ENCODE measurements at places on chromosomes 16 and 17.

GRCh38 chr17:64335486-64335885, 55.2 kb downstream of the PECAM1 start:
- DNase-seq: no peak

- DNase-seq: no peak
These were observed 1.1 kb upstream of the ZG16B start for GRCh38 chr16:2828876-2829430.

DNA sequence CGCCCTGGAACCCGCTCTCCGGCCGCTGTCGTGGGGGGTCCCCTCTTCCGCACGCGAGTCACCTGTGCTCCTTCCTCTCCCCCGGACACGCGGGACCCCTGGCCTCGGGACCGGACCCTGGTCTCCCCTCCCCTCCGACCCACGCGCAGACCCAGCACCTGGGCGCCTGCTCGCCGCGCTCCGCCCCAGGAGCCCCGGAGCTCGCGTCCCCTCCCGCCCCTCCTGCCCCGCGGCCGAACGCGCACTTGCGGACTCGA, 762 bp downstream of the RAB40B start:
- no peak for DNase-seq

- DNase-seq: no peak
These were observed 506.8 kb upstream of the SALL1 start for GRCh38 chr16:51657848-51658247.

DNA sequence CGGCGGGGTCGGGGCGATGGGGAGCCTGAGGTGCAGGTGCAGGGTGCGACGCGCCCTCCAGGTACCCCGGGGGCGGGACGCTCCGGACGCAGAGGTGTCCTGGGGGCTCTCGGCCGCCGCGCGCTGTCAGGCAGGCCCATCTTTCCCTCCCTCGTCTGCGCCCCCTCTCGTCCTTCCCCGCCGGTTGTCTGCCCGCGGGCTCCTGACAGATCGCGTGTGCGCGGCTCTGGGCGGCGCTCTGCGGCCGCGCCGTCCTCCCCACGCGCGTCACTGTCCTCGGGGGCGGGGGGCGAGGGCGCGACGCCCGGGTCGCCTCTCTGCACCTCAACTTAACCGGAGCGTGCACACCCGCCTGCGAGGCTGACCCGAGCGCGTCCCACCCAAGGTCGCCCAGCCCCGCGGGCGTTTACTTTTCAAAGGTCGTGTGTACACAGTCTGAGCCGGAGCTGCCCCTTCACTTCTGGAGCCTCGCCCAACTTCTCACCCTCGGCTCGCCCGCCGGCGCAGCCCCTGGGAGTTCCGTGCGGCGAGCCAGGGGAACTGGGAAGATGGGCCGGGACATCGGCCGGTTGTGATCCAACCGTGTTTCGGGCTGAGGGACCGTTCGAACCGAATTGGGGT, 512 bp downstream of the AKAP1 start:
- DNase-seq: peak; percentile 71

- no peak for DNase-seq
These were observed 71.6 kb downstream of the PGS1 start for GRCh38 chr17:78449983-78450595.

GRCh38 chr16:87305505-87306391, 11.4 kb downstream of the C16orf95 start:
- no peak for DNase-seq

DNA sequence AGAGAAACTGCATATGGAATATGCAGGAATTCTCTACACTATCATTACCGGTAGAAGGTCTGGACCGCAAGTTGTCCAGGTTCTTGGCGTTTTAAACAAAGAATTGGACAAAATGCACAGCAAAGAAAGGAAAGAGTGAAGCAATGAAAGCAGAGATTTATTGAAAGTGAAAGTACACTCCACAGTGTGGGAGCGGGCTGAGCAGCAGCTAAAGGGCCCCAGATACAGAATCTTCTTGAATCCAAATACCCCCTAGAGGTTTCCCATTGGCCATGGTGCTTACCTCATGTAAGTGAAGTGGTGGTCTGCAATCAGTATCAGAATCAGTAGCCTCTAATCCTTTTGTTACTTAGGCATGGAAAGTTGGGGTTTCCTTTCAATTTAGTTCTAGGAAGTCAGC, 178.5 kb upstream of the IRX3 start:
- no peak for DNase-seq

DNA sequence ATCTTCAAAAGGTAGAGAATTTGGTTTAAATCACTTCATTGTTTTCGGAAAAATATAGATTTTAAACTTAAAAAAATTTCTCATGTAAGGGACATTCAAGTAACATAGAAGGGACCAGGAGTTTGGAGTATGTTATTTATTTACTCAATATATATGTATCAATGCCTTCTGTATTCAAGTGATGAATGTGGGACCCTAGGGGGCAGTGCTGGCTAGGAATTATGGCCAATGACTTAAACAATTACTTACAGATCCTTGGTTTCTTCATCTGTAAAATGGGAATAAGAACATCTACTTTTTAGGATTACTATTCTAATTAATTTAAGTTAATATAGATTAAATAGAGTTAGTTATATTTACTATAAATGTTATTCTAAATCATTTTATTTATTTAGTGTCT, 886.3 kb upstream of the RBFOX1 start:
- DNase-seq: no peak

- DNase-seq: no peak
These were observed 60.3 kb upstream of the FBXO47 start for GRCh38 chr17:39027455-39028035.

GRCh38 chr16:66698046-66698445, 1.5 kb upstream of the CMTM4 start:
- no peak for DNase-seq

DNA sequence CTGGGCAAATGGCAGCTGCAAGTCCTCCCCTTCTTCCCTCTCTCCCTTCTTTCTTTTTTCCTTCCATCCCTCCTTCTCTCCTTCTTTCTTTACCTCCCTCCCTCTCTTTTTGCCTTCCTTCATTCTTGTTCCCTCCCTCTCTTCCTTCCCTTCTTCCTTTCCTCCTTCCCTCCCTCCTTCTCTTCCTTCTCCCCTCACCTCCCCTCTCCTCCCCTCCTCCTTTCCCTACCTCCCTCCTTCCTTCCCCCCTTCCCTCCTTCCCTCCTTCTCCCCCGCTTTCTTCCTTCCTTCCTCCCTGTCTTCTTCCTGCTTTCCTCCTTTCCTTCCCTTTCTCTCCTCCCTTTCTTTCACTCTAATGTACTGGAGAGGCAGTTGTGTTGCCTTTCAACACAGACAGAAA, 110.8 kb upstream of the SALL1 start:
- no peak for DNase-seq

DNA sequence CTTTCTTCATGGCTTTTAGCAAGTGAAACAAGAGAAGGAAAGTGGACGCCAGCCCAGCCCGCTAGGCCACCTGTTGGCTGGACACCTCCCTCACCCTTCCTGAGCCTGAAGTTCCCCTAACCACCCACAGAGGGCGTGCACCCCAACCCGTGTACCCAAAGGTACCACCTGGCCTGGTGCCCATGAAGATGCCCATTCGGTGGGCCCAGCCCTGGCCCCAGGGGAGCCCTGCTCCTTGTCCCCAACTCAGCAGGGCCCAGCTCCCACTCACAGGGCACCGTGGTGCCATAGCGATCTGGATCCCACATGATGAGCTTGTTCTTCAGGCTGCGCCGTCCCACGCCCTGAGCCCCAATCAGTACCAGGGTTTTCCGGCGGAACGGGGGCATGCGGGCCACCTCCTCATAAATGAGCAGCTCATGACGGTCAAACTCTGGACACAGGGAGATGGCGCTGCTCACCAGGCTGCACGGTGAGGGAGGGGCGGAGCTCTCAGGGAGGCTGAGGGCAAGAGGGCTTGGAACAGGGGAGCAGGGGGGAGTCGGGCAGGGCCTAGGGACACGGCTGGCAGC, 26.8 kb downstream of the MPP2 start:
- peak; percentile 57 for DNase-seq

DNA sequence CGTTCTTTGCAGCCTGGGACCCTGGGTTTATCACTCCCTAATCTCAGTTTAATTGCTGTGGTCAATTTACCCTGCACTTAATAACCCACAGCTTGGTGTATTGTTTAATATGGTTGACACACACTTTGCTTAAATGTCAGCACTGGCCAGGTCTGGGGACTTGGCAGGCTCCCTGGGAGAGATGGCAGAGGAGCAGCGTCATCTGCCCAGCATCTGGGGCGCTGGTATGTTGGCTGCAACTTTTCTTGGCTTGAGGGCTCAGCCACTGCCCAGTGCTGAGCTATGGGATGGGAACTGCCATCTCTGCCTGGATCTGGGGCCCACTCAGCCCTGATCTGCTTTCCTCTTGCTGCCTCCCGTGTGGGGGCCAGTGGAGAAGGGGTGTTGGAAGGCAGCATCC, 115.7 kb upstream of the IRX3 start:
- no peak for DNase-seq

DNA sequence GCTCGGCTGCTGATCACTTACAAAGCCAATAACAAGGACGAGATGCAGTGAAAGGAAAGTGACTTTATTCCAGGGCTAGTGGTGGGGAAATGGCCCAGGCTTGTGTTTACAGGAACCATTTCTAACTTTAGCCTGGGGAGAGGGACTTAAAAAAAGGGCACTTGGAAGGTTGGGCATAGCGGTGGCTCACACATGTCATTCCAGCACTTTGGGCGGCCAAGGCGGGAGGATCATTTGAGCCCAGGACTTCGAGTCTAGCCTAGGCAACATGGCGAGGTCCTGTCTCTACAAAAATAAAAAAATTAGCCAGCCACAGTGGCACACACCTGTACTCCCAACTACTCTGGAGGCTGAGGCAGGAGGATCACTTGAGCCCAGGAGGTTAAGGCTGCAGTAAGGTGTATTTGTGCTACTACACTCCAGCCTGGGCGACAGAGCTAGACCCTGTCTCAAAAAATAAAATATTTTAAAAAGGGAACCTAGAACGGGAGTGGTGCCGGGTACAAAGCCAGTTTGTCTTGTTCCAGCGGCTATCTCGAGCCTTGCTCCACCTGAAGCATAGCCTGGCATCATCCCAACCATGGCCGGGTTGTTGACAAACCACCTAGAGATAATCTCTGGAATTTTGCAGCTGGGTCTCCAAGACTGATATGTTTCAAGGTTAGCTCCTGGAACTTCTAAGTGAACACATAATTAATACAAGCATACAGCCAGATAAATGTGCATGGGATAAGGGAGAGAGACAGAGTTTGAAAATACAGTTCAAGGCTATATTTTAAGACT, 5.7 kb upstream of the TVP23A start:
- DNase-seq: no peak

- DNase-seq: no peak
These were observed 819.7 kb downstream of the KCNJ18 start for GRCh38 chr17:22512057-22512456.

GRCh38 chr17:4789951-4790704, 1.4 kb downstream of the GLTPD2 start:
- peak; percentile 83 for DNase-seq

DNA sequence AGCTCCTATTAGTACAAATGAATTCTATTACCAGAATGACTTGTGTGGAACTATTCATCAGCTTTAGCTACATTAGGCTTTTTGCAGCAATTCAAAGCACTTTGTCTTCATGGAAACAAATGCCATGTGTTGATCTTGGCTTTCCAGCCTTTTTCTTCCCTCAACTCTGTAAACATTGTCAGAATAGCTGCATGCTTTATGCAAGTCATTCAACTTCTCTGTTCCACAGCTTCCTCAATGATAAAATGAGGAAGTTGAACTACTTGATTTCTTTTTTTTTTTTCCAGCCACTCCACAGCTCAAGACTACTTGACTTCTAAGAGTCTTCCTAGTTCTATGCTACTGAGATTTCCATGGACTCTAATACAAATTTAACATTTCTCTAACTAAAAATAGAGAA, 41.1 kb downstream of the KIAA0753 start:
- no peak for DNase-seq

- no peak for DNase-seq
These were observed 4.3 kb downstream of the EVPLL start for GRCh38 chr17:18381953-18382245.

DNA sequence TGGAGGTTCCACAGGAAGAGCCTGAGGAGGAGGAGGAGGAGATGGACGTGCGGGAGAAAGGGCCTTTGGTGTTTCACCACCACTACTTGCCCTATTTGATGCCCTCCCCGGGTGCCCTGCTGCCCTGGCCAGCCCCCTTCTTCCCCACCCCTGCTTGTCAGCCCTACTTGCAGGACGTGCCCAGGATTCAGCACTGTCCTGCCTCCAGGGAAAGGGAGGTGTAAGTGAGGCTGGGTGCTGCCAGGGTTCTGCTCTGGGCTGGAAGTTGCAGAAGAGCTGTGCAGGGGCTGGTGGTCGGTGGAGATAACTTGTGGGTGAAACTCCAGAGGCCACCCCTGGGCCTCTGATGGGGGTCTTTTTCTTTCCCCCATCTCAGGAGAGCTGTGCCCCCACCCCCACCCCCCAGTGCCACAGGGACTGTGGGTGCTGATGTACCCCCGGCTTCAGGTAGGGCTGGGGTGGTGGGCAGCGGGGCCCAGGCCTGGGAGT, 3.0 kb downstream of the PRR29 start:
- peak; percentile 20 for DNase-seq

- DNase-seq: no peak
These were observed 28.6 kb upstream of the SSTR5 start for GRCh38 chr16:1043881-1044451.

DNA sequence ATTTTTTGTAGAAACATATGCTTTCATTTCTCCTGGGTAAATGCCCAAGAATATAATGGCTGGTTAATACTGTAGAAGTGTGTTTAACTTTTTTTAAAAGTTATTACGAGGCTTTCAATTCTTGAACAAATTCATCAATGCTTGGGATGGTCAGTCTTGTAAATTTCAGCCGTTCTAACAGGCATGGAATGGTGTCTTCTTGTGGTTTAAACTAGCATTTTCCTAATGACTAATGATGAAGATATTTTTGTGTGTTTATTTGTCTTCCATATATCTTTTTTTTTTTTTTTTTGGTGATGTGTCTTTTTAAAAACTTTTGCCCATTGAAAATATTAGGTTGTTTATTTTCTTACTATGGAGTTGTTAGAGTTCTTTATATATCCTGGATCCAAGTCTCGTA, 67.1 kb downstream of the MGAT5B start:
- DNase-seq: no peak

DNA sequence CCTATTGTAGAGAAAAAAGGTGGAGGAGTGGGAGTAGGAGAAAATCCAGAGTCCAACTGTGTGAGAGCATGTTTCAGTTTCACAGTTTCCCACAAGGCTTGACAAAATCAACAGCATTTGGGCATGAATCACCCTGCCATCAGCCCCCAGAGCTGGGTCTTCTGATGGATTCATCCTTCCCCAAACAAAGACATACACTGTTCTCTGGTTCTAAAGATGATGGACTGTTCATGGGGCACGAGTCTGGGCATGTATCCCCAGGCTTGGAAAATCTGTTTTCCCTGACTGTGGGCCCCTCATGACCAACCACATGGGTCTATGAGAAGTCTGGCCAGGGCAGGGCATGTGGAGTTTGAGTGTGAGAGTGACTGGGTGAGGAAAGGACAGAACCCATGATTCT, 210.4 kb upstream of the IRX5 start:
- DNase-seq: no peak

GRCh38 chr17:40825599-40825998, 3.2 kb upstream of the KRT10 start:
- DNase-seq: no peak

GRCh38 chr16:88706965-88707826, 893 bp downstream of the CTU2 start:
- DNase-seq: no peak

GRCh38 chr17:77125432-77125901, 15.3 kb upstream of the SEC14L1 start:
- no peak for DNase-seq
